ENCODE measurements at places on chromosomes 11 and 22.

- no peak for DNase-seq
Measured at GRCh38 chr11:16807306-16807705, 68.9 kb downstream of the C11orf58 start.

- no peak for DNase-seq
Measured at GRCh38 chr22:23526596-23527316, 53.3 kb downstream of the IGLL1 start.

DNA sequence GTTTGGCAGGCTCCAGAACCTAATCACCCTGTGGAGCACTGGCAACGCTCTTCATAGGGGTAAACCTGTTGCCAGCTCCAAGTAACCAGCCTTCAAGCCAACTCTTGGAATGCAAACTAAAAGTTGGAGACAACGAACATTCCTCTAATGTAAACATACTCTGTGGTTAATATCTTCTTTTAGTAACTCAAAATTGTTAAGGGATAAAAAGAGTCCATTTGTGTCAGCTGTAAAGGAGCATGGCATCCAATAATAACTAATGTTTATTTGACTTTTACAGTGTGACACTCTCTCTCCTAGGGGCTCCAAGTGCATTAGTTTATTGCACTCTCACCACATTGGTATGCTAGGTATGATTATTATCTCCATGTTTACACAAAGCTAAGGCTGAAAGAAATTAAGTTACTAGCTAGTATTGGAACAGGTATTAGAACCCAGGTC lies 31.0 kb upstream of the AMOTL1 start:
- no peak for DNase-seq

GRCh38 chr11:58905011-58905720 lies 34.1 kb upstream of the GLYATL1 start:
- DNase-seq: no peak

GRCh38 chr22:26751217-26751616 lies 93.8 kb downstream of the MIAT start:
- no peak for DNase-seq

DNA sequence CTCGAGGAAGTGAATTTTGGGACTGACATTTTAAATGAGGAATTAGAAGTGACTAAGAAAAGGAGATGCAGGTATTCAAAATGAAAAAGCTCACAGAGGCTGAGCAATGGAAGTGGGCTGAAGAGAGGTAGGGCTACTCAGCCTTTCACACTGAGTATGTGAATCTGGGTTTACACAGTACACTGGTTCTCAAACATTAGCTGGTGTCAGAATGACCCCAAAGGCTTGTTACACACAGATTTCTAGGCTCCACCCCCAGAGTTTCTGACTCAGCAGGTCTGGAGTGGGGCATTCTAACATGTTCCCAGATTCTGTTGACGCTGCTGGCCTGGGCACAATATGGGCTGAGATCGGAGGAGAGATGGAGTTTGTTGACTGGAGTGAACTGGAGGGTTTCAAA lies 32.8 kb downstream of the CADM1 start:
- no peak for DNase-seq

DNA sequence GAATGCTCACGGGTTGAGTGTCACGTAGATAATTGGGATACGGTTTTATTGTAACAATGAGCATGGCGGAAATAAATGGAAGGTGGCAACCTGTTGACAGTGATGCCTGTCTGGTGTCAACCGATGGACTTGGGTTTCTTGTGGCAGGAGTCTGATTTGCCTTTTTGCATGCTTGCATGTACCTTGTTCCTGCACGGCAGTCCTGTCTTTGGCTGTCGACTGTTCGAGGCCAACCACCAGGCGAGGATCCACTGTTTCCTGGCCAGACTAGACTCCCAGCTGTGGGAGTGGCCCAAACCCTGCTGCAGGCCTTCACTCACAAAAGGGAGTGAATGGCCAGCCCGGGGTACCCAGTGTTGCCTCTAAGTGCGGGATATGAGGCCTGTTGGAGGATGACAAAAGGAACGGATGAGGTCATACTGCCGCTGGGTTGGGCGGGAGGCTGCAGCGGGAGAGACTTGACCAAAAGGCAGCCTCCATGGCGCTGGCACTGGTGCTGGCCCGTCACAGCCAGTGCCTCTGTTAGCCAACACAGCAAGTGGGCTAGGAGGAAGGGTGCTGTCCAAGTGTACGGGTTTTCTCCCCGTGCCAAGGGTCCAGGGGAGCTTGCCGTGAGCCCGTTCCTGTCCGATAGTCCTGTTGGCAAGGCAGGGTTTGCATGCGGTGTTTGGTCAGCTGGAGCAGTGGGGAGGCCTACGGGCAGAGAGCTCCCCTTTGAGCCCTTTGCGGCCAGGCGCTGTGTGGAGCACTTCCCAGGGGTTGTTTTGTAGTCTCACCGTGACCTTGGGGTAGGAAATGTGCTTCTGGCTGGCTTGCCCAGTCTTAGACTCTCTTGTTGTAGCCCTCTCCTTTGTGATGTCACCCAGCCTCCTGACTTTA lies 974 bp downstream of the DGCR8 start:
- DNase-seq: no peak

- DNase-seq: no peak
Measured at GRCh38 chr11:118629761-118630661, 22.6 kb downstream of the PHLDB1 start.

DNA sequence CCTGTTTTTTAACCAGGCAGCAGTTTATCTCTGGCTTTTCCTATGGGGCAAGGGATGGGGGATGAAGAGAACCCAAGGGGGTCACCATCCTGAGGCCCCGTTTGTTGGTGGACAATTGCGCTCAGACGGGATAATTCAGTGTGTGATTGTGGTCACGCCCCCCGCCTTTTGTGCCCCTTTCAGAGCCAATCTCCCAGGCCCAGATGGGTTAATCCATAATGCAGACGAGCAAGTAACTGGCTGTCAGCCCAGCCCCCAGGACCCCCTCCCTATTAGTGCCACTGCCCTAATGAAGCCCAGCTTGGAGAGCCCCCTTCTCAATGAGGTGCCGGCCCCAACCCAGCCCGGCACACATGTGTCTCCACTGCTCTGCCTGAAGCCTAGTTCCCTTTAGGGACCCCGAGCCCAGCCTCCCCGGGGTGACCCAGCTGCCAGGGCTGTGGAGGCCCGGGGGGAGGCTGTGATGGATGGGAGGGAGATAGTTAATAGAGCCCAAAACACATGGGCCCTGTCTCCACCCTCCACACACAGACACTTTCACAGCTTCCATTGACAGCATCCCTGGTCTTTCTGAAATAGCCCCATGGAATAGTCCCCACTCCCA lies 19.1 kb upstream of the ROBO3 start:
- DNase-seq: no peak

- DNase-seq: no peak
Measured at GRCh38 chr11:68010090-68011041, at the start of gene ALDH3B1. Gene ALDH3B1, plus strand, starts transcription at chr11:68010327. Its CDS starts 4,971 bp downstream, at chr11:68015298.

- DNase-seq: no peak
Measured at GRCh38 chr11:26987731-26988130, 6.2 kb upstream of the FIBIN start.

All from stimulated activated CD8-positive, alpha-beta memory T cell treated with anti-CD3 and anti-CD28 coated beads, Interleukin-7, amount 100 ng/mL, for 1 hour (primary cell).